Neural crest cell (in vitro differentiated cells): ENCODE measurements at places on chromosomes 16 and 17. TPM values are rescaled to one million over a fixed set of nuclear protein-coding genes. Genes with fewer than 3 reads are reported as not detected.

- DNase-seq: no peak
Observed at GRCh38 chr16:79083508-79084299, 516.8 kb downstream of the MAF start.

DNA sequence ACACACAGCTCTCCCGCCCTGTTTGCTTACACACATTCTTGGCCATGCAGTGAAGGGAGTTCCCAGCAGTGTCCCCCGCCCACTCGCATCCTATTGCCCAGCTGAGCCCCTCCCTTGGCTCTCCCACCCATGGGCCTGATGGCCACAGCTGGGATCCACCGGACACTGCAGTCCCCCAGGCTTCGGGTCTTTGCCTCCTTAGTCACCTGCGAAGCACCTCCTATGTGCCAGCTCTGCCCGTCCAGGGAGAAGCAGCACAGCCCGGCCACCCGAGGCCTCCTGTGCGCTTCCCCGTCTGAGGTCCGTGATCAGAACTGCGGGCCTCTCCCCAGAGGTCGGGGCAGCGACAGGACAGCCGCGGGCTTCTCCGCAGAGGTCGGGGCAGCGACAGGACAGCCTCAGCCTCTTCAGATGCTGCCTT lies 136.9 kb downstream of the BANP start:
- no peak for DNase-seq

- no peak for DNase-seq
Observed at GRCh38 chr16:54976651-54977200, 46.1 kb downstream of the IRX5 start.

DNA sequence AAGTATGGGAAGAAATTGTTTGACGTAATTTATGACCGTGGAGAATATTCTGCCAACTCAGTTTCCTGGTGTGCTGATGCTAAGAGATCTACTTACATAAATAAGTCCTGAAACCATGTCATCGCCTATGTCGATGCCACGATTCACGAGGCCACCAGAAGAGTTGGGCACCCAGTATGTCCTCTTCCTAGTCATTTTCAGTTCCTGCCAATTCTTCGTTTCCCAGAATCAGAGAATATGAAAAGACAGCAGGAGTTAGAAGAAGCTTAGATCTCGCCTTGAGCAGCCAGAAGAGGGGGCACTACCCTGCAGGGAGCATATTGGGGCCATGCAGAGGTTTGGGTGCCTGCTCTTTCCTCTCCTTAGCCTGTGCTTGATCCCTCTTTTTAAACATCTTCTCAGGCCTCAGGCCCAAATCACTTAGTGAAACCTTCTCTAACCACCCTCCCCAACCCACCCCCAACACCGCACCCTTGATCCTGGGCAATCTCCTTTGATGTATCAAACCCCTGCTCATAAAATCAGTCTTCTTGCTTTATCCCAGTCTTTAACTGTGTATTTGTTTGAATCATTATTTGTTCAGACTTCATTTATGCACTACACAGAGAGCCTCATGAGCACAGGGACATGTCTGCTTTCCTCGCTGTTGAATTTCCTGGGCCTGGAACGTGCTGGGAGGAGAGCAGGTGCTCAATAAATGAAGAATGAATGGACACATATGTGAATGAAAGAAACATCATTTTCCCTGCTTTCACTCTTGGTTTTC lies 12.2 kb upstream of the LONP2 start:
- DNase-seq: peak; percentile 28

DNA sequence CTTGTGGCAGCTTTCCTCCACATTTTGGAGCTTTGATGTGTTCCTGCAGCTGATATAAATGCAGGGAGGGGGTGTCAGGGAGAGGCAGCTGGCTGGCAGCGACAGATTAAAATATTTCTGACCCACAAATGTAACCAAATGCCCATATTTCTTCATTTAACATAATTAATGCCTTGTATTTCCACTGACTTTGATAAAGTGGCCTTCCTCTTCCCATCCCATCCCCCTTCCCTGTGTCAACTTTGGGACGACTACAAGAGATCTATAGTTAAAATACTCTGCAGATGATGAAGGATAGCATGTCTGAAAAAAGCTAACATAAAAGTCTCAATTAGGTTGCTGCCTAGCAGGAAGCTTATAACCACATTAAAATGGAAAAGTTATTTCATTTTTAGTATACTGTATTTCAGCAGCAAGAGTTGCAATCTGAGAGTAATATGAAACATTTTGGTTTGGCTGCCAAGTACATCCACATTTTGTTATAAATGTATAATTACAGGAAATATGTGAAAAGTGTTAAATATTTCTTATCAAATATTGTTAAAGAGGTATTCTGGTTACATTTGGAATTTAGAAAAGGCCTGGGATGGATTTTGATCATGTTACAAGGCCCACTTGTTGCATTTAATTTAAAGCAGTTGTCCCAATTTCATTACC lies 238.7 kb upstream of the TBX2 start:
- no peak for DNase-seq

CCDC40 gene
- total RNA-seq: 22.7 and 23.8 TPM in 2 replicates

GRCh38 chr17:80650751-80651518 lies 106.3 kb downstream of the RPTOR start:
- no peak for DNase-seq

FOXF1 gene
- not detected in 2 replicates for total RNA-seq
